Keratinocyte (primary cell): ENCODE measurements at places on chromosomes 3 and 15. TPM values are rescaled to one million over a fixed set of nuclear protein-coding genes. Genes with fewer than 3 reads are reported as not detected.

GRCh38 chr3:177550667-177551066 lies 353.4 kb upstream of the TBL1XR1 start:
- peaks cover 7% of the 10 kb centered on the region for H3K4me1 ChIP-seq
- no peaks in the 10 kb centered on the region for H3K27me3 ChIP-seq
- no peak for DNase-seq
- no peaks in the 10 kb centered on the region for H3K36me3 ChIP-seq
- H3K27ac ChIP-seq = no peak overlapping the region

GRCh38 chr3:52047295-52047960 lies 8.9 kb downstream of the DUSP7 start:
- peak; percentile 86 for DNase-seq
- peak overlapping the region; percentile 10 for H3K4me3 ChIP-seq
- H3K36me3 ChIP-seq = peaks cover 40% of the 10 kb centered on the region
- H3K27me3 ChIP-seq = no peaks in the 10 kb centered on the region
- peak overlapping the region; percentile 100 for H3K27ac ChIP-seq

GRCh38 chr3:174957081-174957480 lies 97.9 kb downstream of the NAALADL2 start:
- H3K27me3 ChIP-seq = no peaks in the 10 kb centered on the region
- peak overlapping the region; percentile 72 for H3K27ac ChIP-seq
- no peaks in the 10 kb centered on the region for H3K36me3 ChIP-seq
- H3K4me3 ChIP-seq = no peak overlapping the region
- peaks cover 49% of the 10 kb centered on the region for H3K4me1 ChIP-seq
- DNase-seq = no peak

DNA sequence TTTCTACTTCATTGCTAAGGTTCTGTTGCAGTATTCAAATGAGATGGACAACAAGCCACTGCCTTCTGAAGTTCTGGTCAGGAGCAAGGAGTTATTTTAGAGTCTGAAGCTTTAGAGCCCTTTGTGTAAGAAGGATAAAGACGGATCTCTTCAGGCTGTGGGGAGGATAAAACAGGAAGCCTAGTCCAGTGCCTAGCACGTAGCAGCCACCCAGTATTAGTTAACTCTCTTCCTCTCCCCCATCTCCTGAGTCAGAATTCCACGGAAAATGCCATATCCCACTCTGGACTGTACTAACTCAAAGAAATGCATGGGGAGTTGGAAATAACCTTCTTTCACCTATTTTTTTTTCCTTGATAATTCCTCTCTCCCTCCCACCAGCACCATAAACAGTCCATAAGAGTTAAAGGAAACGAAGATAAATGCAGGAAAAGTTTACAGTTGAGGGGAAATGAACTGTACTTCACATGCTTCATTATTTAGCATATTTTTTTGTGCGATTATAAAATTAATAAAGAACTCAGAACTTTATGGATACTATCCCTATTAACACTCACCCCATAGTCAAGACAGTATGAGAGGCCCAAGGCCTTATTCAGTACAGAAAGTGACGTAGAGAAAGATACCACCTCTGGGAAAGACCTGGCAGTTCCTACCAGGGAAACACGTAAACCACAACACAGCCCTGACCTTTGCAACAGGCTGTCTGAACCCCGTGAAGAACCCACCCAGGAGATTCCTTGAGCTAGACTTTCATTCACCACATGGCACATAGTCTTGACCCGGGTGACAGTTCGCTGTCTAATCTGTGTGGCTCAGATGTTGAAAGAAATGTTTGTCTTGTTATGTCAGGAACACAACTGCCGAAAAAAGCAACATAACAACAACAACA lies 9.2 kb downstream of the IGF2BP2 start:
- H3K36me3 ChIP-seq = peaks cover 6% of the 10 kb centered on the region
- DNase-seq = no peak
- H3K4me3 ChIP-seq = peak overlapping the region; percentile 24
- H3K4me1 ChIP-seq = peaks cover 45% of the 10 kb centered on the region
- H3K27ac ChIP-seq = peak overlapping the region; percentile 19

GRCh38 chr15:87496109-87496508 lies 760.4 kb downstream of the NTRK3 start:
- no peaks in the 10 kb centered on the region for H3K36me3 ChIP-seq
- no peak overlapping the region for H3K27ac ChIP-seq
- H3K27me3 ChIP-seq = no peaks in the 10 kb centered on the region
- DNase-seq = no peak
- H3K4me1 ChIP-seq = no peaks in the 10 kb centered on the region

DNA sequence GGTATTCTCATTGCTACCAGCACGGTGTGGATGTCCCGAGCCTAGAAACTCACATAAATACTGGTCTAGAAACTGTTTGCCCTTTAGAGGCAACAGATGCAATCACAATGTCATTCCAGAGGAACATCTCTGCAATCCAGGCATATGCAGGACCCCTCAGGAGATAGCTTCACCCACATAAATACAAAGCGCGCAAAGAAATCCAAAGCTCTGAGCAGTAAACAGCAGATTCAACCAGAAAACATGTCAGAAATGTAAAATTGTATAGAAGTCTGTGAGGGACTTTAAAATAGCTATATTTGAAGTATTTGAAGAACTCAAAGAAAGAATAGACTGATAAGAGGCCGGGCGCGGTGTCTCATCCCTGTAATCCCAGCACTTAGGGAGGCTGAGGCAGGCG lies 291.7 kb downstream of the FAM43A start:
- no peaks in the 10 kb centered on the region for H3K4me1 ChIP-seq
- H3K27me3 ChIP-seq = peaks cover 4% of the 10 kb centered on the region
- no peak overlapping the region for H3K4me3 ChIP-seq
- H3K36me3 ChIP-seq = no peaks in the 10 kb centered on the region
- no peak overlapping the region for H3K27ac ChIP-seq
- DNase-seq = no peak

- no peak for DNase-seq
Observed at GRCh38 chr3:43043793-43044192, 62.1 kb downstream of the POMGNT2 start.

- no peaks in the 10 kb centered on the region for H3K27me3 ChIP-seq
- H3K4me1 ChIP-seq = no peaks in the 10 kb centered on the region
- no peak for DNase-seq
- no peak overlapping the region for H3K27ac ChIP-seq
Observed at GRCh38 chr15:29364426-29365078, 94.9 kb upstream of the NSMCE3 start.

- H3K4me3 ChIP-seq = peak overlapping the region; percentile 6
- H3K36me3 ChIP-seq = peaks cover 34% of the 10 kb centered on the region
- H3K27me3 ChIP-seq = no peaks in the 10 kb centered on the region
- H3K4me1 ChIP-seq = peaks cover 50% of the 10 kb centered on the region
- DNase-seq = peak; percentile 85
Observed at GRCh38 chr3:69294014-69294766, 91.7 kb downstream of the FRMD4B start.

DNA sequence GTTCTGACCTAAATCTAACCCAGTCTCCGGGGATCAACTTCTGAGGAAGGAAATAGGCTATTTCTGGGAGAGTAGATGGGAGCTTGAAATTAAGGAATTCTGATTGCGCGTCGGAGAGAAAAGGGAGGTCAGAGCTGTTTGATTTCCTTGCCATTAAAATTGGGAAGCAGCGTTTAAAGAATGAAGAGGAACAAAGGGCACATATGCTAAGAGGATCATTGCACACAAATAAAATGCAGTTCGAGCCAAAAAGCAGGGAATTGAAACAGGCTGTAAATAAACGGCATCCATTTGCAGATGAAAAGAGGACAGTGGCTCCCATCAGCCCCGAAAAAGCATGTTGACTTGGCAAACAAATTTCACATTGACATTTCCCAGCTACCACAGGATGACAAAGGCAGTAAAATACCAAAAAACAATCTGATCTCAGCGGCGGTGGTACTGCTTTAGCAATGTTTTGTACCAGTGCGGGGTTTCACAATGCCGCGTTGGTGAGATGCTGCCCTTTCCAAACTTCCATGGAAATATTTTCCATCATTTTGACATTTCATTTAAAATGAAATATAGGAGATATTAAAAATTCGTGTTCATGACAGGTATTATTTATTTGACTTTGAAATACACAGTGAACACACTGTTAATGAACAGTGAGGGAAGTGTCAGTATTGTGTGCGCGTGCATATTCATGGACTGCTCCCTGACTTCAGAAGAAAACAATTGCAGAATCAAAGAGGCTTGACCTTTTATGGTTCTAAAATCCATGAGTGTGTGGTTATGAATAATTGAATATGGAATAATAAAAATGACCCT lies 108.8 kb downstream of the SQOR start:
- H3K27me3 ChIP-seq = no peaks in the 10 kb centered on the region
- H3K4me1 ChIP-seq = peaks cover 7% of the 10 kb centered on the region
- H3K27ac ChIP-seq = no peak overlapping the region
- no peaks in the 10 kb centered on the region for H3K36me3 ChIP-seq
- no peak for DNase-seq
- H3K4me3 ChIP-seq = no peak overlapping the region

- no peak overlapping the region for H3K27ac ChIP-seq
- H3K27me3 ChIP-seq = no peaks in the 10 kb centered on the region
- H3K4me3 ChIP-seq = no peak overlapping the region
- H3K36me3 ChIP-seq = no peaks in the 10 kb centered on the region
- peaks cover 47% of the 10 kb centered on the region for H3K4me1 ChIP-seq
- no peak for DNase-seq
Observed at GRCh38 chr3:63972196-63972595, 51.1 kb downstream of the PSMD6 start.

Gene TUSC7
- polyA plus RNA-seq = not detected in 3 replicates

Gene CSTA
- 649 to 1,138 TPM (median 1,068 TPM) in 3 replicates for polyA plus RNA-seq

Gene LRRC2
- polyA plus RNA-seq = 0.17 to 0.58 TPM (median 0.51 TPM) in 3 replicates

Gene SLC6A1
- not detected in 3 replicates for polyA plus RNA-seq

Gene CCDC54
- not detected in 3 replicates for polyA plus RNA-seq
